ENCODE measurements at places on chromosomes 16 and 17. TPM values are rescaled to one million over a fixed set of nuclear protein-coding genes. Genes with fewer than 3 reads are reported as not detected.

Gene PYDC1
- total RNA-seq = not detected

Gene TVP23A
- total RNA-seq = not detected

Gene SMIM22
- not detected for total RNA-seq

Gene GPR142
- not detected for total RNA-seq

Gene ARMC7
- total RNA-seq = 15.7 TPM

Gene TPSG1
- total RNA-seq = not detected

Gene ZNF688
- 13.9 TPM for total RNA-seq

Gene SLC22A31
- 2.5 TPM for total RNA-seq

Gene NOXO1
- 0.25 TPM for total RNA-seq

Gene MMP25
- 75.1 TPM for total RNA-seq

Gene NAA60
- total RNA-seq = 43.8 TPM

Gene DOC2B
- 0.34 TPM for total RNA-seq
